CD14-positive monocyte (primary cell): ENCODE measurements at places on chromosomes 16 and 17. TPM values are rescaled to one million over a fixed set of nuclear protein-coding genes. Genes with fewer than 3 reads are reported as not detected.

DNA sequence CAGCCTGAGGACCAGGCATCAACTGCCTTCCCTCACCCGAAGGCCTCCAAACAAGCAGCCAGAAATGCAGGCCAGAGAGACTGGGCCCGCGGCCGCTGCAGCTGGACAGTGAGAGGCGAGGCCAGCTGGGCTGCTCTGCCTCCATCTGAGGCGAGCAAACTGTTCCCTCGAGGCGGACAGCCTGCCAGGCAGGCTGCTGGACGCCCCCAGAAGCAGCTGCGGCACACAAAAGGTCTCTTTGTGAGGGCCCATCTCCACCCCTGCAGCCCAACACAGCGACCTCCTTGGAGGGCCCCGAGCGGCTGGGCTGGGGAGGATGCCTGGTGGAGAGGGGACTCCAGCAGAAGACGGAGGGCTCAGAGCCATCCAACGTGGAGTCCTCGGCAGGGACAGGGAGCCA lies 4.7 kb downstream of the CORO7 start:
- no peak overlapping the region for H3K4me3 ChIP-seq
- H3K27me3 ChIP-seq: no peaks in the 10 kb centered on the region
- H3K36me3 ChIP-seq: peaks cover 65% of the 10 kb centered on the region

DNA sequence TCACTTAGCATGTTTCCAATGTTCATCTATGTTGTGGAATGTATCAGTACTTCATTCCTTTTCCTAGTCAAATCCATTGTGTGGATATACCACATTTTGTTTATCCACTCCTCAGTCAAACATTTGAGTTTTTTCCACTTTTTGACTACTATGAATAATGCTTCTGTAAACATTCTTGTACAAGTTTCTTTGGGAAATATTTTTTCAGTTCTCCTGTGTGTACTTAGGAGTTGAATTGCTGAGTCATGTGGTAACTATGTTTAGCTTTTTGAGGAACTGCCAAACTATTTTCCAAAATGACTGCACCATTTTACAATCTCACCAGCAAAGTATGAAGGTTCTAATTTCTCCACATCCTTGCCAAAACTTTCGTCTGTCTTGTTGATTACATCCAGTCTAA lies 223.7 kb upstream of the AXIN2 start:
- no peak overlapping the region for H3K4me3 ChIP-seq
- H3K27ac ChIP-seq: no peak overlapping the region
- no peaks in the 10 kb centered on the region for H3K36me3 ChIP-seq
- DNase-seq: no peak

DNA sequence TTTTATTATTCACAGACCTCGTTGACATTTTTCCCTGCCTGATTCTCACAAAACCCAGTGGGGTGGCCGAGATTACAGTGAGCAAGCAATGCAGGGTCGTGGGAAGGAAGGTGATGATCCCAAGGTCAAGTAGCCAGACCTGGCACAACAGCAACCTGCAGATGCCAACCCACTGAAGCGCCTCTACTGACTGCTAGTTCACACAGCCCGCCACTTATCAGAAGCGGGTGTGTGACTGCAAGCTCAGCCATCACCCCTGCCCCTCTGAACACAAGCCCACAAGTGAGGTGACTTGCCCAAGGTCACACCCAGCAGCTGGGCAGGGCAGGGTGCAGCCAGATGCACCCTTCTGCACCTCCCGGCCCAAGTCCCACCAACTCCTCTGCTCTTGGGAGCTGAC lies 7.1 kb downstream of the TFAP4 start:
- peaks cover 13% of the 10 kb centered on the region for H3K36me3 ChIP-seq
- H3K4me3 ChIP-seq: no peak overlapping the region
- H3K27me3 ChIP-seq: no peaks in the 10 kb centered on the region
- no peak for DNase-seq
- no peak overlapping the region for H3K27ac ChIP-seq

- no peak for DNase-seq
- no peak overlapping the region for H3K4me3 ChIP-seq
- no peaks in the 10 kb centered on the region for H3K36me3 ChIP-seq
- H3K4me1 ChIP-seq: peaks cover 34% of the 10 kb centered on the region
- peak overlapping the region; percentile 1 for H3K27ac ChIP-seq
- no peaks in the 10 kb centered on the region for H3K27me3 ChIP-seq
Measured at GRCh38 chr17:68302066-68302564, 10.8 kb downstream of the ARSG start.

GRCh38 chr16:56351481-56351880 lies 73.9 kb downstream of the AMFR start:
- no peaks in the 10 kb centered on the region for H3K27me3 ChIP-seq
- no peak overlapping the region for H3K27ac ChIP-seq
- DNase-seq: no peak
- H3K36me3 ChIP-seq: no peaks in the 10 kb centered on the region
- peaks cover 5% of the 10 kb centered on the region for H3K4me1 ChIP-seq
- no peak overlapping the region for H3K4me3 ChIP-seq

Gene KCNJ18
- not detected for polyA plus RNA-seq

DNA sequence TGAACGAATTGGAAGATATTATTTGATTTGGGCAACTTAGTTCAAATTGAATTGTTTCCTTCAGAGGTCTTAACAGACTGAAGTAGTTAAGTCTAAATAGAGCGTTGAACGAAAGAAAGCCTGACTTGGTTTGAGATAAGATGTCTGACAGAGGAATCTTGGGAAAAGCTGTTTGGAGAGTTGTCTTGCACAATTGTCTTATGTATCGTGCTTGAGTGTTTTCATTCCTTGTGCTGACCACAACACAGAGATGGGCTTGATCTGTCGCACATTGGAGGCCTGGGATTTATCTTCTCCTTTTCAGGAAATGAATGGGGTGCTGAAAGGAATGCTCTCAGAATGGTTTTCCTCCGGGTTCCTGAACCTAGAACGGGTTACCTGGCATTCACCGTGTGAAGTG lies 7.8 kb downstream of the MLYCD start:
- H3K36me3 ChIP-seq: peaks cover 43% of the 10 kb centered on the region
- no peak for DNase-seq
- no peaks in the 10 kb centered on the region for H3K27me3 ChIP-seq
- no peak overlapping the region for H3K27ac ChIP-seq

GRCh38 chr16:65249768-65250167 lies 127.9 kb upstream of the CDH11 start:
- no peak for DNase-seq
- H3K27ac ChIP-seq: no peak overlapping the region
- no peaks in the 10 kb centered on the region for H3K4me1 ChIP-seq
- no peak overlapping the region for H3K4me3 ChIP-seq
- H3K27me3 ChIP-seq: no peaks in the 10 kb centered on the region

GRCh38 chr17:80123791-80124190 lies 22.4 kb downstream of the GAA start:
- no peak overlapping the region for H3K27ac ChIP-seq
- peaks cover 5% of the 10 kb centered on the region for H3K27me3 ChIP-seq
- no peak overlapping the region for H3K4me3 ChIP-seq

- no peaks in the 10 kb centered on the region for H3K27me3 ChIP-seq
- H3K4me3 ChIP-seq: peak overlapping the region; percentile 47
- H3K4me1 ChIP-seq: peaks cover 20% of the 10 kb centered on the region
Measured at GRCh38 chr16:67277999-67278772, 1.1 kb upstream of the PLEKHG4 start.

GRCh38 chr16:6103561-6103960 lies 1006.0 kb upstream of the EEF2KMT start:
- no peaks in the 10 kb centered on the region for H3K36me3 ChIP-seq
- no peak for DNase-seq
- H3K4me1 ChIP-seq: no peaks in the 10 kb centered on the region
- H3K4me3 ChIP-seq: no peak overlapping the region
- no peak overlapping the region for H3K27ac ChIP-seq

Gene HOXB8
- polyA plus RNA-seq: not detected in 2 replicates

Gene MYH13
- not detected for polyA plus RNA-seq

DNA sequence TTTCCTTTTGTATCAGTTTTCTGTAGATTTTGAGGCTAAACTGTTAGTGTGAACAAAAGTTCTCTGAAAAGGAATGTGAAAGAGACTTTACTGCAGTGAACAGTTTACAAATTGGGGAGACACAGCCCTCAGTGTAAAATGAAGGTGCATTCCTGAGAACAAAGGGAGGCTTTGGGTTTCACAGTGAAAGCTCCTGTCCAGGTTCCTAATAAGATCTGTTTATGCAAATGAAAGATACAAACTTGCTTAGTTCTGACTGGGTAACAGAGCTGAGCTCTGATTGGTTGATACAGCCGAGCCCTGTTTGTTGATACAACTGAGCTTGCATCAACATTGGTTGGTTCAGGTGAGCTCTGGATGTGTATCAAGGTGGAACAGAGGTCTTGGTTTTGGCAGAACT lies 8.3 kb upstream of the CDRT15 start:
- H3K4me3 ChIP-seq: no peak overlapping the region
- no peak for DNase-seq
- H3K27me3 ChIP-seq: no peaks in the 10 kb centered on the region
- no peak overlapping the region for H3K27ac ChIP-seq

Gene GPR139
- polyA plus RNA-seq: not detected

Gene VEZF1
- polyA plus RNA-seq: 28.3 TPM

Gene ZPBP2
- polyA plus RNA-seq: not detected

DNA sequence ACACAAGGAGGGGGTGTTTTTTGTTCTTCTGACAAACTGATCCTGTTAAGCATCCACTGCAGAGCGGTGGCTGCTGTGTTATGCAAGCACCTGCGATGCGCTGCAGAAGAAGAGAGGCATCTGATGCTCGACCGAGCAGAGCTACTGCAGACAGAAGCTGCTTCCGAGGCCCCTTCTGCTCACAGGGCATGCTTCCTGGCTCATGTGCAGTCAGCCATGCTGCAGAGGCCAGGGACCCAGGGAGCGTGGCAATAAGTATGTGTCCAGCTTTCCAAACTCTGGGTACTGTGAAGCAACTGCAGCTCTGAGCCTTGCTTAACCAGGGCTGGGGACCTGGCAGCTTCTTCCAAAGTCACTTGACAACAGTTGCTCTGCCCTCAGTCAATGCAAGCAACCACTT lies 448.6 kb upstream of the RBFOX1 start:
- H3K27me3 ChIP-seq: no peaks in the 10 kb centered on the region
- H3K27ac ChIP-seq: no peak overlapping the region
- H3K4me1 ChIP-seq: no peaks in the 10 kb centered on the region
- DNase-seq: no peak
- no peaks in the 10 kb centered on the region for H3K36me3 ChIP-seq

DNA sequence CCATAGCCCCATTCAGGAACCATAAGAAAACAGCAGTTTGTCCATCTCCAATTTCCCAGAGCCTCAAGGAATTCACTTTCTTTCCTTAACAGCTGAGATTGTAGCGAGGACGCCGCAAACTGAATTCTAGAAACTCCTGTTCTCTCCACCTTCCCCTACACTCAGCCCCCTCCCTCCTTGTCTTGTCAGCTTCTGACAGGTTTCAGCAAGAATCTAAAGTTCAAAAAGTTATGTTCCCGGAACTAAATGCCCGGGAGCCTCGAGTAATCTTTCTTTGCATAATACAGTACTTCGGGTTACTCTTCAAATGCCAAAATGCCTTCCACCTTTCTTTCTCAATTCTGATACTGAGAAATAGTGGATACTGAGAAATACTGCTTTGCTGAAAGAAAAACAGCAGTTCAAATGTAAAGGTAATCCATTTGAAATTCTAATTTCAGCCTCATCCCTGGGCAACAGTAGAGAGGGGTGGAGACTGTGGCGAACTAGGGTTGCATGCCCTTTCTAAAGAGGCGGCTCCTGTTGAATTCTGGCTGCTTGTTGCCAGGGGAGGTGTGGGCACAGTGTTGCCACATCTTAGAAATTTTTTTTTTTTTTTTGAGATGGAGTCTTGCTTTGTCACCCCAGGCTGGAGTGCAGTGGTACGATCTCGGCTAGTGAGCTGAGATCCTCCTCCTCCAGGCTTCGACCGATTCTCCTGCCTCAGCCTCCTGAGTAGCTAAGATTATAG lies 63.5 kb upstream of the USP7 start:
- DNase-seq: no peak
- no peaks in the 10 kb centered on the region for H3K27me3 ChIP-seq
- no peak overlapping the region for H3K4me3 ChIP-seq
- no peaks in the 10 kb centered on the region for H3K4me1 ChIP-seq
- H3K27ac ChIP-seq: no peak overlapping the region
- H3K36me3 ChIP-seq: no peaks in the 10 kb centered on the region

Gene CLDN7
- polyA plus RNA-seq: 8.4 and 13.4 TPM in 2 replicates

- no peaks in the 10 kb centered on the region for H3K36me3 ChIP-seq
- H3K27ac ChIP-seq: no peak overlapping the region
- peak; percentile 69 for DNase-seq
- H3K4me3 ChIP-seq: peak overlapping the region; percentile 41
Measured at GRCh38 chr17:74579900-74580299, 12.2 kb downstream of the CD300LD start.

Gene C16orf46
- 0.42 TPM for polyA plus RNA-seq

DNA sequence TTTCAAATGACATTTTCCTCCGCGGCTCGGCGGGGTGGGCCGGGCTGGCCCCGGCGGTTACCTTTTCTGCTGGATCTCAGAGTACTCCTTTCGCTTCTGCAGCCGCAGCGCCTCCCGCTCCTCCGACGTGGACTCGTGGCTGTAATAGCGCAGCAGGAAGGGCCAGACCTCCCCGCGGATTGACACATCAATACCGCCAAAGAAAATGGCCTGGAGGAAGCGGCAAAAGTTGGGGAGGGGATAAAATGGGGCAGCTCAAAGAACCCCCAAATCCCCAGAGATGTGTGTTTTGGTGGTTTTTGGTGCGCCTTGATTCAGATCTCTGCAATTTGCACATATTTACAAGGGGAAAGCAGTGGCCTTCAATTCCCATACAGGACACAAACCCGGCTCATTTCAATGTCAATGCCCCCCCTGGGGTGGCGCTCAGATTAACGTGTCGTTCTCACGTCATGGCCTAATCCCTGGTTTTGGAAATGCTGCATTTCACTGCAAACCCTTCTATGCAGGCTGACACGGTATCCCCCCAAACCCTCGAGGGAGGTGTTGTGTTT lies 85.9 kb downstream of the TBC1D16 start:
- H3K27ac ChIP-seq: no peak overlapping the region
- no peaks in the 10 kb centered on the region for H3K27me3 ChIP-seq
- H3K36me3 ChIP-seq: no peaks in the 10 kb centered on the region
- H3K4me3 ChIP-seq: no peak overlapping the region
- DNase-seq: no peak

DNA sequence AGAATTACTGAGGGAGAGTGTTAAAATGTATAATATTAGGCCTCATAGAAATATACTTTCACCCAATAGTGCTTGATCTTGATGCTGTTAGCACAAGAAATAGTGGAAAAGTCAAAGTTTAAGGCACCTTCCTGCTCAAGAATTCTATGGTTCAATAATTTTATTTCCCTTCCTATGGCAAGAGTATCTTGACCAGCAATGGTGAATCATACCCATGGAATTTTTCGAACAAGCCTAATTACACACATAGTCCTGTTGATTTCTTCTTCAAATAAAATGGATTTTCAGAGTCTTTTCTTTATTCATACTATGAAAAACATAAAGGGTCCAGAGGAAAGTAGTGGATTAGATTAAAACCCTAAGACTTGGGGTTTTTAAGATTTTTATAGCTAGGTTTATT lies 810.6 kb downstream of the CDH11 start:
- H3K36me3 ChIP-seq: no peaks in the 10 kb centered on the region
- no peak for DNase-seq
- H3K4me3 ChIP-seq: no peak overlapping the region
- H3K27ac ChIP-seq: no peak overlapping the region
